ELR (cell line): ENCODE measurements at places on chromosomes 3 and 15.
A peak's percentile ranks its signal among the peaks of the same experiment; 100 is the strongest.

DNA sequence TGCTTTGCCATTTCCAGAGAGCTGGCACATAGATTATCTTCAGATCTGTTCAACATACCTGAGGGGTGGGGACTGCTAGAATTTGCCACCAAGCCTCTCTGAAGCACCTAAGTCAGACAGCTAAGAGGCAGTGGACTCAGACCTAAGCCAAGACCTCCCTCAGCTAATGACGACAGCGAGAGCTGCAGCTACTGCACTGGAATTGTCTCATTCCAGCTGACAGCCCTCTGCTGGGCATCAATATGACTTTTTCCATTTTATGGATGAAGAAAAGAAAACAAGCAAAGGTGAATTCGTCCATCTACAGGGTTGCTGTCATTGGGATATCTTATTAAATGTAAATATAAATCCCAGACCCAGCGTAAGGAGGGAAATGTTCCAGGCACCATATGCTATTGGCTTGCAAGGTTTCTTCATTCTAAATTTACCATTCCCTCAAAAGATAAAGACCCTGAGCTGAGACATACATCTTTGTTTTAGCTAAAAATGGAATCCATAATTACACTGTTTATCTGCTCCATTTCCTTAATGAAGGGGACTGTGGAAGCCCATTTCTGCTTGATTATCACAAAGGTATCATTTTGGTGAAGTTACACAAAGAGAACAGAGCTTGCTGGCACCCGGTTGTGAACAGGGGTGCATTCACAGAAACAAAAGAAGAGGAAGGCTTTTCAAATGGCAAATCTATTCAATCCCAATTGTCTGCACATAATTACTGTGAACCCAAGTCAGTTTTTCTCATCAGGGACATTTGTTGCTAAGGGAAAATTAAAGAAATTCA is 85.5 kb upstream of the LRTM1 start:
- peak; percentile 28 for DNase-seq

DNA sequence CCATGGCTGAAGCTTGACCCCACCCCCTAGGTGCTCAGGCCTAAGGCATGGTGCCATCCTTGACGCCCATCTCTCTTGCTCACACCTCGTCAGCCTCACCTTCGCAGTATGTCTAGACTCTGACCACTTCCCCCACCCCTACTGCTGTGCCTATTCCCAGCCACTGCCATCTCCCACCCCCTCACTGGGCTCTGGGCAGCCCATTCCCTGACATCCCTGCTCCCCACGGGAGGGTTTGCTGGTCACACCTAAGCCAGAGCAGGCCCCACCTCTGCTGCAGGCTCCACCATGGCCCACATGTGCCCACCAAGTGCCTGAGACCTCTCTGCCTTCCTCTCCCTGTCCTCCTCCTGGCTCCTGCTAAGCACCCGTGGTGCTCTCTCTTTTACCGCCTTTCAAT is 47.7 kb upstream of the PRR23E start:
- DNase-seq: no peak

DNA sequence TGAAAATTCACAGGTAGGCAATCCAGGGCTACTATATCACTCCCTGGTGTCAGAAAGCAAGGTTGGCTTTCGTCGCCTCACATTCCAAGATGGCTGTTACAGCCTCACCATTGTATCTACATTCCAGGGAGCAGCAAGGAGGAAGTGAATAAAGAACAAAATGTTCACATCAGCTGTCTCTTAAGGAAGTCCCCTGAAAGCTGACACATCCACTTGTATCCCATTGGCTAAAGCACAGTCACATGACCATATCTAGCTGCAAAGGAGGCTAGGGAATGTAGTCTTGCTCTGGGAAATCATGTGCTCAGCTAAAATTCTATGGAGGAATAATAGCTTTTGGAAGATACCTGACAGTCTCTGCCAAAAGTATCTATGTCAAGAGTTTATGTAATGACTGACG is 12.8 kb upstream of the GATA2 start:
- DNase-seq: peak; percentile 28

DNA sequence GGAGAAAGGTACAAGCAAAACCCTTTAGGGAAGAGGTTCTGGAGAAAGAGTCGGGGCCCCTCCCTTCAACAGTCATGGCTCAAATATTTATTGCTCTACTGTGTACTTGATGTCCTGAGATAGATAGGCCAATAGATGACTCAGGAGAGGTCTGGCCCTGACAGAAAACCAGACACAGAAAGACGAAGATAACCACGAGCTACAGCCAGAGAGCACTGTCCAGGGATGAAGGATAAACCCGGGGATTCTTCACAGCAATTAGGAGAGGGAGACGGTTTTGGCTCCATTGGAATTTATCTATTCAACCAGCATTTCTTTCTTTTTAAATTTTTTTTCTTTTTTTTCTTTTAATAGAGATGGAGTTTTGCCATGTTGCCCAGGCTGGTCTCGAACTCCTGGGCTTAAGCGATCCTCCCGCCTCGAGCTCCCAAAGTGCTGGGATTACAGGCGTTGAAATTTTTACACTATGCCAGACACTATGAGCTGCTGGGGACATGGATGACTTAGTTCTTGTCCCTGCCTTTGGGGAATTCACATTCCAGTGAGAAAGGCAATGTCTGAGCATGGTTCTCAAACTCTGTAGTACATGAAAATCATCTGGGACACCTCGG is 4.6 kb upstream of the CIDEC start:
- DNase-seq: peak; percentile 93

DNA sequence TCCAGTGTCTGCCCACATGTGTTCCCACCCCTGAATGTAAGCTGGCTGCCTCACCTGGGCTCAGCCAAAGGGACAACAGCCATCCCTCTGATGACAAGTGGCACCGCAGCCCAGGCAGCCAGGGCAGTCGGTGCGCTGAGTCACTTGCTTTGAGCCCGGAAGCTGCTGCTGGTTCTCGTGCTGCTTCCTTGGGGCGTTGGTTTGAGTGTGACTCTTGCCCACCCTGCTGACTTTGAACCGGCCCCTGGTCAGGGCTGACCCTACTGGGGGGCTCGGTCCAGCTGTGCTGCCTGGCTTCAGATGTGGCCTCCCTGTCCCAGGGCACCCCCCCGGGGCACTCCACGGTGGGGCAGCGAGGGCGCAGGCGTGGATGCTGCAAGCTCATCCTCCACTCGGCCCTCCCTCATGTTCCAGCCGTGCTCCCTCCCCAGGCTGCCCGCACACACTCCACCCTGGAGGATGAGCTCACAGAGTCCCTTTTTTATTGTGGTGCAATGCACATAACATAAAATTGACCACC is 62.1 kb downstream of the EFCAB12 start:
- no peak for DNase-seq

- DNase-seq: peak; percentile 65
Observed at GRCh38 chr3:133294253-133294652, 105.6 kb upstream of the BFSP2 start.

- no peak for DNase-seq
Observed at GRCh38 chr3:46571684-46572083, 5.6 kb upstream of the LRRC2 start.

- peak; percentile 67 for DNase-seq
Observed at GRCh38 chr15:39426552-39427532, 154.0 kb upstream of the THBS1 start.

DNA sequence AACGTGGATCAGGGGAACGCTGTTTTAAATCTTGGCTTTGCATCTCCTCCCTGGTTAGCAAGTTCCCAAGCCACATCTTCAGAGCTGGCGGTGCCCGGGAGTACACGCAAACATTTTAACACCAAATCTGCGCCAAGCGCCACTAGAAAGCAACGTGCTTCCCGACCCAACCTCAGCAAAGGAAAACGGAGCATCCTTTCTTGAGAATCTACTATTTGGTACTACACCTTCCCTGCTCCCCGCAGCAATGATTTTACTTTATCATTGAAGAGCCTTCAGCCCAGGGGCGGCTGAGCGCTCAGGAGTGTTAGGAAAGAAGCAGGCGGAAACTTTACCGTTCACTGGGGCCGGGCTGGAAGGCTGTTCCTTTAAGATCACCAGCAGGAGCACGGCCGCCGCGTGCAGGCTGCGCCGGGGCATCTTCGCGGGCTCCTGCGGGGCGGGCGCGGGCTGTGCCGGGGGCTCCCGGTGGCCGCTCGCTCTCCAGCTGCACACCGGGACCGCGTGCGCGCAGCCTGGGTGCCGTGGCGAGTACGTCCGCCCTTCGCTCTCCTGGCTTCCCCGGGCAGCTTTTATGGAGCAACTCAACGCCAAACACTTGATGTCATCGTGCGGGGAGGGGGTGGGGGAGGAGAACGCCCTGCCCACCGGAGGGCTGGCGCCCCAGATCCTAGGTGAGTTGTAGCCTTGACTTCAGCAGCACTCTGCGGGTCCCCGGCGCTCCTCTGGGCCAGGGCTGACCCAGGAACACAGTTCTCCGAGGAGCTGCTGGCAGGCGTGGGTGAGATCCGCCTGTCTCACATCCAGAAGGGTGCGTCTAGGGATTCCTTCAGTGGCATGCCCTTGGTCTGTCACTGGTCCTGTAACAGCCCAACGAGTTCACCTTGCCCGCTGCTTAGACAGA is at the start of gene CA12:
Gene CA12, minus strand, starts transcription at position 546 of the 904 bp plus-strand sequence. Its CDS starts 126 bp downstream, at position 420.
- DNase-seq: peak; percentile 49

DNA sequence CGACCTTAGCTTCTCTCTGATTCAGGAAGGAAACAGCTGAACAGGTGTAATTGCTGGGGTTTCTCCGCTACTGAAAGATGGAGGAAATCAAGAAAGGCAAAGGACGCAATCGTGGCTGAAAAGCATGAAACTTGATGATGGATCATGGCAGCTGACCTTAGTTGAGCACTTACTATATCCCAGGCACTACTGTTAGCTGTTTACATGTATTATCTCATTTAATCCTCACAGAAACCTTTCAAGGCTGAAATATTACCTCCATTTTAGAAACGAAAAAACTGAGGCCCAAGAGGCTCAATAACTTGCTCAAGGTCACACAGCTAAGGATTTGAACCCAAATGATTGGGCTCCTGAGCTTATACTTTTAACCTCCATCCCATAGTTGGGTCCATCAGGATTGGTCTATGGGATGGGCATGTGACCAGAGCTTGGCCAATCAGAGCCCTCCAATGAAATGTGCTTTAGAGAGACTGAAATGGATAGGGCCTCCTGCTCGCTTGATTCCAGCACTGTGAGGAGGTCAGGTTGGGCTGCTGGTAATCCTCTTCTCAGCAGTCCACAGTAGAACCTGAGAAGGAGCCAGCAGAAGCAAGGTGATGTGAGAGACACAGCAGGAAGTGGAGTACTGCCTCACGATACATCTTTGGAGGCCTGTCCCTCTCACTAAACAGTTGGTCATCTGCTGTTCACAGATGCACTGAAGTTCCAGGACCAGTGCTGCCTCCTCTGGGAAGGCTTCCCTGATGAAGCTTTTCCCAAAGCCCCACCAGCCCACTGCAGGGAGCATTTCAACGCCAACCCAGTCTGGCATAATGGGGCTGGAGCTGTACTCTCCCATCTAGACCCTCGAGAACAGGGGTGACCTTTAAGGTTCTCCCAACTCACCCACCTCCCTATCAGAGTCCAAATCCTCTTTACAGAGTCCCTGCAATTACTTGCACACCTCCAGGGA is 10.4 kb downstream of the CLN6 start:
- no peak for DNase-seq

GRCh38 chr3:21790466-21790865 is 39.5 kb upstream of the ZNF385D start:
- no peak for DNase-seq

DNA sequence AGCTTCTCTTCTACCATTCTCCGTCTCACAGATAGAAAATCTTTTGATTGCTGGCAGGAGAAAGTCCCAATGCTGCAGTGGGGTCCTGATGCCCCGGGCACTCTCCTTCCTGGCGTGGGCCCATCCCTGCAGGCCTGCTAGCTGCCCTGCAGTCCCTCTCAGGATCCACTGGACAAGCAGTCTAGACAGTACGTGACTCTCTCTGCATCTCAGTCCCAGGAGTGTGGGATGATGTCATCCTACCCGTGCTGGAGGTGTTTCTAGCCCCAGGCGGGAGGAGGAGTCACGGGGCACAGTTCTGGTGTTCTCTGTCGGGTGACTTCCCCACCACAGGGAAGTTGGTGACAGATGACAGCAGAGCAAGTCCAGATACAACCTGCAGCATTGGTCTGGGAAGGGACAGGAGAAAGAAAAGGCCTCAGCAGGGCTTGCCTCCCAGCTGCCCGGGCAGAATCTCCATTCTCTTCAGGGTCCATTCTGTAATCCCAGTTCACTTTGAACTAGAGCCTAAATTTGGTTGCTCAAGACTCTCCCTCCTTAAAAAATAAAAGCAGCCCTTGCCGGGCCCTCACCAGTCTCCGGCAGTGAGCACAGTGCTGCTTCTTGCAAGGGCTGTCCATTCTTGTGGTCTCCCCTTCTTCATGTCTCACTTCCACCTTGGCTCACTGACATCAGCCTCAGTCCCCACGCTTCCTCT is 30.6 kb downstream of the SLC28A1 start:
- DNase-seq: peak; percentile 91

DNA sequence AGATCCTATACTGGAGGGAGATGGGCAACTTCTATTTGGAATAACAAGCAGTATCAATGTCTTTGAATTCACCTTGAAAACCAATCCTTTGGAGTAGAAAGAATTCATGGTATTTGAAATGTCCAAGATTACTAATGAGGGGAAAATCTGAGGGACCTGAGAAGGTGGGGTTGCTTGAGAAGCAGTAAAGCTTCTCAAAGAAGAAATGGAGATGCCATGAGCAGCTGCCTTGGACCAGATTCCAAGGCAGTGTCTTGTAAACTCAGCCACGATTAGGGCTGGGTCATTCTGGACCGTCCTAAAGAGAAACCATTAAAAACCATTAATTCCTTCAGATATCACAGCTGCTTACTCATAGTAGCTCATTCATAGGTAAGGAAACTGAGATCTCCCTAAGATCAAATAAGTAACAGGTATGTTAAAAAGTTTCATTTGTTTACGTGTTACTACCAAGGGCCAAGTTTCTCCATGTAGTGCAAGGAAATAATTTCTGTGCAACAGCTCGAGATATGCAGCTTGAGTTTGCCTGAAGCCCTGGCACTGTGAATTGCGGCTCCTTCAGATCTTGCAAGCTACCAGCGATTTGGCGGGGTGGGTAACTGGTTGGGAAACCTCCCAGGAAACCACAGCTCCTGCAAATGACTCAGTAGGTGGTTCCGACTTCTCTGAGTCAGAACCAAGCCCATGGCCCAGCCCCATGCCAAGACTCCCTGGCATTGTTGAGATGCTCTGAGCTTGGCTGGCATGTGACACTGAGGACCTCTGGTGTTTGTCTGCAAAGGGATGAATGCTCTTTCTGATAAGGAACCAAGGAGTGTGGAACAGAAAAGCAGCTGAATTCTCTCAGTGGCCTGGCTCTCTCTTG is 296.8 kb downstream of the RORA start:
- DNase-seq: peak; percentile 60

GRCh38 chr3:102790747-102791325 is 356.0 kb downstream of the ZPLD1 start:
- peak; percentile 83 for DNase-seq

GRCh38 chr15:99509686-99510461 is 55.9 kb upstream of the MEF2A start:
- DNase-seq: no peak

- peak; percentile 53 for DNase-seq
Observed at GRCh38 chr15:38996111-38996631, 431.6 kb upstream of the RASGRP1 start.

GRCh38 chr3:156102267-156102931 is 18.0 kb upstream of the KCNAB1 start:
- DNase-seq: no peak

- no peak for DNase-seq
Observed at GRCh38 chr3:186330772-186331460, 31.1 kb downstream of the DGKG start.

- DNase-seq: no peak
Observed at GRCh38 chr3:112561484-112561733, 353 bp downstream of the ATG3 start.
